ENCODE measurements at places on chromosomes 3 and 15.

DNA sequence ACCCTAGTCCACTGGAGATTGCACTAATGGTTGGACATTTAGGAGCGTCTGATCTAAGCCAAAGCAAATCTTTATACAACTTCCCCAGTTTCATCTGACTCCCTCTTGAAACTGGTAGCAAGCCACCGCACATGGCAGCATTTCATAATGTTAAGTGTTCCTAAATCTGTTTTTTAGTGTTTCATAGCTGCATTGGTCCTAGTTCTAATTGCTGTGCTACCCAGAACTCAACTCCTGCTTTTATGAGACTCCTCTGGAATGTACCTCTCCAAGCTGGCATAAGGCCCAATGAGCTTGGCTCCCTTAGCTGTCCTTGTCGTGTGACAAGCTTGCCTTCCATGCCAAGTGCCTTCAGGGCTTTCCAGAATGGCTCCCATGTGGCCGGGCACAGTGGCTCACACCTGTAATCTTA, 65.3 kb upstream of the FLNB start:
- no peak for DNase-seq

- no peak for DNase-seq
These were observed 31.3 kb upstream of the RAB6B start for GRCh38 chr3:133926736-133927539.

GRCh38 chr3:49498648-49499047, 28.6 kb downstream of the DAG1 start:
- no peak for DNase-seq

GRCh38 chr3:185216607-185216958, 37.3 kb downstream of the EHHADH start:
- no peak for DNase-seq

GRCh38 chr15:37891766-37892368, 42.6 kb upstream of the TMCO5A start:
- peak; percentile 16 for DNase-seq

GRCh38 chr3:54777141-54777540, 150.7 kb downstream of the LRTM1 start:
- no peak for DNase-seq

GRCh38 chr3:24060055-24060454, 115.0 kb downstream of the NR1D2 start:
- no peak for DNase-seq

GRCh38 chr3:54094926-54095325, 27.4 kb upstream of the CACNA2D3 start:
- DNase-seq, result no peak

Data from NCI-H2227 treated with DMSO at 0.1 percent for 48 hours (cell line).